ENCODE measurements at places on chromosomes 3 and 15.

DNA sequence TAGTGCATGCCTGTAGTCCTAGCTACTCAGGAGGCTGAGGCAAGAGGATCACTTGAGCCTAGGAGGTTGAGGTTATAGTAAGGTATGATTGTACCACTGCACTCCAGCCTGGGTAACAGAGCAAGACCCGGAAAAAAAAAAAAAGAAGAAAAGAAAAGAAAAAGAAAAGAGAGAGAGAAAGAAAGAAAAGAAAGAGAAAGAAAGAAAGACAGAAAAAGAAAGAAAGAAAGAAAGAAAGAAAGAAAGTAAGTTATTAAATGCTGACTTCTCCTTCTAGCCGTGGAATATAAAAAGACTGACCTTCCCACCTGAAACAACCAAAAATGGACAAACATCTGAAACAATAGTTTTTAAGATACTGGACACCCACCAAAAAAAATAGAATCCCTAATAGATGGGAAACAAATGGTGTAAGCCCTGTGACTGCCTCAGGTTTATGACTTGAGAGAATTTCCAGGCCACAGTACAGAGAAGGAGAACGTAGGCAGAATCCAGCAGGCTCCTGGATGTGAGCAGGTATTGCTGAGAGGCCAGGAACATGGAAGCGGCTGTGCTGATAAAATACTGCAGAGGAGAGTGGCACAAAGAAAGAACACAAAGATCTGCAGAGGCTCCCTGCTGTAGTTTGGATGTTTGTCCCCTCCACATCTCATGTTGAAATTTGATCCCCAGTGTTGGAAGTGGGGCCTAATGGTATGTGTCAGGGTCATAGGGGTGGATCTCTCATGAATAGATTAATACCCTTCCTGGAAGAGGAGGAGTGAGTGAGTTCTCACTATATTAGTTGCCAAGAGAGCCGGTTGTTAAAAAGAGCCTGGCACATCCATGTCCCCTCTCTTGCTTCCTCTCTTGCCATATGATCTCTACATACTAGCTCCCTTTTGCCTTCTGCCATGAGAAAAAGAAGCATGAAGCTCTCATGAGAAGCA lies 41.8 kb upstream of the PRSS50 start:
- no peak for DNase-seq

DNA sequence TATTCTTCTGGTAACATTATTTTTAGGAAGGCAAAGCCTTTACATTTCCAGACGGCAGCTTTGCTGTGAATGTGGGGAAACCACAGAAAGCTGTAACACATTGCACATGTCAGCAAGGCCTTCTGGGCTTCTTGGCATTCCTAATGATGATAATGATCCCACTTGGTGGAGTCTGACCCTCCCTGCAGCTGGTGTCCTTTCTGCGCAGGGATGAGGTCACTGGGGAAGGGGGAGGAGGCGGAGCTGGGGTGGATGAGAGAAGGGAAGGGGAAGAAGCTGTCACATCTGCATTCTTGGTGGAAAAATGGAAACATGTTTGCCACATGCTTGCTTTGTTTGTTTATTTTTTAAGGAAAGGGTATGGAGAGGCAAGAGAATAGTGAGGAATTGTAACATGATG lies 68.6 kb downstream of the FILIP1L start:
- no peak for DNase-seq

GRCh38 chr15:74795966-74796625 lies 14.2 kb downstream of the CSK start:
- peak; percentile 78 for DNase-seq

GRCh38 chr3:94704467-94704866 lies 641.6 kb downstream of the NSUN3 start:
- DNase-seq, result no peak

DNA sequence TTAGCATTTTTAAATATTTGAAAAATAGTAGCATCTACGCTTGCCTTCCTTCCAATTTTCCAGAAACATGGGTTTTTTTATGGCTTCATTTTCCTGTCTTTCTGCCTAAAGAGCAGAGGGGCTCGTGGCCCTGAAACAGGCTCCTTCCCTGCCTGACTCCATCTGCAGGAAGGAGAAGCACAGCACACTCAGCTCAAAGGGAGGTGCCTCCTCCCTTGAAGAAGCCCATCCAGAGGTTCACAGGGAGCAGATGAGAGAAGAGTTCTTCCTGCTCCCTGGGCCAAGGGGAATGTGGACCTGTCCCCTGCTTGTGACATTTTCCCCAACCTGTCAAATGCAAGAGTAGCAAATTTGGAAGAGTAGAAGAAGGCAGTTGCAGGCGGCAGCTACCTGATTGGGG lies 55.8 kb downstream of the BBX start:
- no peak for DNase-seq

GRCh38 chr3:45610119-45610518 lies 15.6 kb downstream of the LIMD1 start:
- DNase-seq, result no peak

DNA sequence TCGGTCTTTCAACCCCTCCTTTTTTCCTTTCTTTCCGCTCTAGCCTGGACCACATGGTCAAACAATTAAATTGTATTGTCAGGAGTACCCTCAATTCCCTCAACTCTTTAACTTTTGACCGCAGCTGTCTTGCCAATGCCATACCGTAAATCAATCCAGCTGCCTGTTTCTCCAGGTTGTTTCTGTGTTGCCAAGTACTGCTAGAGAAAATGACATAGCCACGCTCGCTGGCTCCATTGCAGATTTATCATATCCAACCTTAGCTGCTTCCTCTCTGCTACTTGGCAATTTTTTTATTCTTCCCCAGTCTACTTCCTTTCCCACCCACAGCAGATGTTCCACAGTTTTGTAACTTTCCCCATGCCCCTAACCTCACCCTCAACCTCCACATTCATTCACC lies 60.0 kb downstream of the ZNF385D start:
- DNase-seq, result no peak

GRCh38 chr3:180185650-180186049 lies 148.9 kb upstream of the PEX5L start:
- DNase-seq, result no peak

GRCh38 chr15:82931221-82931620 lies 21.3 kb downstream of the HOMER2 start:
- no peak for DNase-seq

DNA sequence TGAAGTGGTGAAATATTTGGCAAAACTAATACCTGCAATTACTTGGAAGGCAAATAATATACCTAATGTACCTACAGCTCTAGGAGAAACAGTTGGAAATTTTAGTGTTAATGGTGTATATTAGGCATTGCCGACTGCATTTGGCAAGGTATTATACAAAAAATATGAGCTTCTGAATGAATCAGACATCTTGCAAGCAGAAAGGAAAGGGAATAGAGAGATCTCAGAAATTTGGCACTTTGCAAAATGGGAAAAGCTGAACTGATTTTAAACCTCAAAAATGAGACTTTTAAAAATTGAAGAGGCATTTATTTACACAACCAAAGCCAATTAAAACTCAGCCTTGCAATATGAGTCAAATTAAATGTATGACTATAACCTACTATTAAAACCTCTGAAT lies 40.2 kb upstream of the C15orf61 start:
- DNase-seq, result no peak

All from activated CD8-positive, alpha-beta T cell treated with anti-CD3 and anti-CD28 coated beads for 36 hours (primary cell).